ENCODE measurements at places on chromosomes 4 and X.

- peak; percentile 98 for DNase-seq
- peaks cover 6% of the 10 kb centered on the region for H3K36me3 ChIP-seq
- no peaks in the 10 kb centered on the region for H3K27me3 ChIP-seq
- peaks cover 31% of the 10 kb centered on the region for H3K4me1 ChIP-seq
- H3K27ac ChIP-seq: peak overlapping the region; percentile 93
- H3K4me3 ChIP-seq: no peak overlapping the region
Measured at GRCh38 chr4:88738180-88738579, 40.6 kb upstream of the NAP1L5 start.

DNA sequence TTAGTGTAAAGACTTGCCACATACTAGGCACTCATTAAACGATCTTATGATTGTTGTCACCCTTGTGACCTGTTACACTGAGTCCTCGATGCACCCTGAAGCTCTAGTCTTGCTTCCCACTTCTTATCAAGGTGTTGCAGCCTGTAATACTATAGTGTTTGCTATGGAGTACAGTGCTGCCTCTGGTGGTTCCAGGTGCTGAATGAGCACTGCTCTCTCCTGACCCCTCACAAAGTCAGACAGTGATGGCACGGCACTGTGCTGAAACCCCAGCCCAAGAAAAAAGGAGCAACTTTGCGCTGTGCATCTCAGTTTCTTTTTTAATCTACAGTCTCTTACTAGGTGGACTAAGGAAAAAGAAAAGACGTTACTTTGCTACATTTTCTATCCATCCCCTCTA lies 106.3 kb downstream of the GC start:
- no peak overlapping the region for H3K27ac ChIP-seq
- no peak for DNase-seq
- H3K4me1 ChIP-seq: no peaks in the 10 kb centered on the region
- H3K36me3 ChIP-seq: no peaks in the 10 kb centered on the region
- no peak overlapping the region for H3K4me3 ChIP-seq

DNA sequence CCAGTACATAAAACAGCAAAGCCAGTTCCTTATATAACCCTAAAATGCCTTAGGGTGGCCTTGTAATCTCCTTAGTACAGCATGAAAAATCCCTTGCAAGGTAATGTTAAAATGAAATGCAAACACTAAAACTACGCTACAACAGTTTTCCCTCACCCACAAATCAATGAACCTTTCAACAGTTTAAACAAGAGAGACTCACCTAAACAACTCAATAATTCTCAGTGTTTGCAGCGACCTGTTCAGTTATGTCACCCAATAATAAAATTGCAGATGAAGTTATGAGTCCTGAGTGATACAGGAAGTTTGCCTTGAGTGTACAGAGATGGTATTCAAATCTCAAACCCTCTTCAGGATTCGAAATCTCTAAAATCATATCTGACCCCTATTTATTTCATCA lies 25.3 kb downstream of the TSPAN5 start:
- no peaks in the 10 kb centered on the region for H3K4me1 ChIP-seq
- no peak overlapping the region for H3K27ac ChIP-seq
- H3K4me3 ChIP-seq: no peak overlapping the region

- H3K4me3 ChIP-seq: no peak overlapping the region
- H3K27ac ChIP-seq: no peak overlapping the region
- H3K27me3 ChIP-seq: no peaks in the 10 kb centered on the region
- DNase-seq: no peak
- H3K36me3 ChIP-seq: no peaks in the 10 kb centered on the region
Measured at GRCh38 chr4:123481717-123482116, 85.1 kb downstream of the SPRY1 start.

DNA sequence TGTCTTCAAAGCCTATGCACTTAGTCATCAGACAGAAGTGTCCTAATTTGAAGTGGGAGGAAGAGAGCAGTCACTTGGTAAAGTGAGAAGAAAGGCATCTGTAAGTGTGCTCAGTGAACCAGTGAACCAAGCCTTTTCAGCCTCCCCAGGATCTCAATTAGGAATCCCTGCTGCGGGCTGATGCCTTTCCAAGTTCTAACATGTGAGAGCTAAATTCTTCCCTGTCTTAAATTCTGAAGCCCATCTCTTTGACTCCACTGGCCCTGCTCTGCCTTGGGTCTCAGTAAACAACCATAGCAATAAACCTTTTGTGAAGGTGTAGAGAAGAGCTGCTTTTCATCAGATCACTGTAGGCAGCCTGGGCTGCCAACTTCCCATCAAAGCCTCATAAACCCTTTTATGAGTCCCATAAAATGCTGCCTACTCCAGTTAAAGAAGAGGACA lies 701.2 kb upstream of the LCORL start:
- no peaks in the 10 kb centered on the region for H3K4me1 ChIP-seq
- H3K27ac ChIP-seq: no peak overlapping the region
- H3K27me3 ChIP-seq: no peaks in the 10 kb centered on the region
- no peaks in the 10 kb centered on the region for H3K36me3 ChIP-seq

DNA sequence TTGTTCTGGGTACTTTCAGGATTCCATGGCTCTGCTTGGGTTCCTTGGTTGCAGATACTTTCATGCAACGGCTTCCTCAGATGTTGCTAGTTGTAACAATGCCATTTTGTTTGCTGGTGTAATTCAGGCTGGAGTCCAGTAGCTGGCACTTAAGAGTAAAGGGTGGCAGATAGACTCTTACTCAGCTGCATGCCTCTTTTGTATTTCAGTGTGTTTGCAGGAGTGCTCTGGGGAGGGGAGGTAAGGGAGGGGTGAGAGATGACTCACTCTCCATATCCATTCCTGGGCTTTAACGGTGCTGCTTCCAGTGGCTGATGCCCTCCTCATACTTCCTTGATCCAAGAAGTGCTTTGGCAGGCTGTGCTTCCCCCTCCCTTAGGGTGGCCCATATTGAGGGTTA lies 155.2 kb downstream of the ZNF330 start:
- DNase-seq: peak; percentile 48
- no peak overlapping the region for H3K4me3 ChIP-seq
- no peak overlapping the region for H3K27ac ChIP-seq
- no peaks in the 10 kb centered on the region for H3K36me3 ChIP-seq

DNA sequence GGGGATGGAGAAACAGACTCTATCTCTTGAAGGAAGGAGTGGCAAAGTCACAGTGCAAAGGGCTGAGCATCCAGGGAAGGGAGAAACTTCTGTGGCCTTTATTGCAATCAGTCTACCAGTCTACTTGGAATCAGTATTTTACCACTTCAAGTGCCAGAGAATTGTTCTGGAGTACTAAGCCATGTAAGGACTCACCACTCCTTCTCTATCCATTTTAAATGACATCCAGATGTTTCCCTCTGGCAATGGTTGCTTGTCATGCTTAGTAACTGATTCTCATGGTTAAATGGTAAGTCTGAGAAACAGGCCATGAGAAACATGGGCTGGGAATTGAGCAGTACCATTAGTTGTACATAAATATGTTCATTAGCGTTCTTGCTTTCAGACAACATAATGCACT lies 21.1 kb upstream of the SMIM10 start:
- H3K27ac ChIP-seq: no peak overlapping the region
- DNase-seq: no peak
- H3K4me1 ChIP-seq: no peaks in the 10 kb centered on the region

GRCh38 chrX:127404161-127404560 lies 584.6 kb downstream of the PRR32 start:
- no peak for DNase-seq
- no peak overlapping the region for H3K4me3 ChIP-seq
- no peaks in the 10 kb centered on the region for H3K27me3 ChIP-seq
- H3K27ac ChIP-seq: no peak overlapping the region
- H3K36me3 ChIP-seq: no peaks in the 10 kb centered on the region

DNA sequence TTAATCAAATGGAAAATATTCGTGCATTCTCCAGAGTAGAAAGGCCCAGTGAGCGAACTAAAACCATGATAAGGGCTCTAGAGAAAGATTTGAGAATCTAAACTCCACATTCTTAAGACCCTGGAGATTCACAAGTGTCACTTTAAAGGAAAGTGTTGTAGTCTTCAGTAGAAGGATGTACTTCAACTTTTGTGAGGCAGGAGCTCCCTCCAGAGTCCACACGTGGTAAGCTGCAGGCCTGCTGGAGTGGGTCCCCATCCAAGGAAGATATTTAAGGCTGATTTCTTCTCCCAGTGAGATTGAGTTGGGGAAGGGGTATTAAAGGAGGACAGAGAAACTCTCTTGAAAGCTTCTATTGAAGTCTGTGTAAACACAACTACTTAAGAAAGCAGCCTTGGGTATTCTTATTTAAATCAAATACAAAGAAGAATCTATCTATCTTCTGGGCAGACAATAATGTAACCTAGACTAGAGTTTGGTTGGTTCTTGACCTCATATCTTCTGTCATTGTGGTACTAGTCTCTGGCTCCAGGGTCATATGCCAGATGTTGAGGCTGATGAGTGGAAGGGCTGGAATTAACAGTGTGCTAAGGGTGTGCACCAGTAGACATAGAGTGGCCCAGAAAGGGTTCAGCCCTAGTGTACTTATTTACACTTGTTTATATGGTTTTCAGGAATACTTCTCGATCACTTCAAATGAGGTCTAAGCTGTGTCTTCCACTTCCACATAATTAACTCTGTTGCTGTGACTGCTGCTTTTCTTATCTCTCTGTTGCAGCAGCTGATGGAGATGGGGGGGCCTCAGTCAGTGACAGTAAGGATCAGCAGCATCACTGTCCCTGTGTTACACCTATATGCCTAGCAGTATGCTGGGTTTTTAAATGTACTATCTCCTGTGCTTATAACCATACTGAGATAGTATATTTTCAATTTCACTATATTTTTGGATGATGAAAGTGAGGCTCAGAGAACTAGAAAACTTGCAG lies 76.1 kb downstream of the HMGB2 start:
- H3K4me1 ChIP-seq: 0 out of 2 replicates have a peak, but pooled peaks cover 4% of the 10 kb centered on the region
- no peaks in the 10 kb centered on the region for H3K36me3 ChIP-seq
- H3K27me3 ChIP-seq: no peaks in the 10 kb centered on the region

DNA sequence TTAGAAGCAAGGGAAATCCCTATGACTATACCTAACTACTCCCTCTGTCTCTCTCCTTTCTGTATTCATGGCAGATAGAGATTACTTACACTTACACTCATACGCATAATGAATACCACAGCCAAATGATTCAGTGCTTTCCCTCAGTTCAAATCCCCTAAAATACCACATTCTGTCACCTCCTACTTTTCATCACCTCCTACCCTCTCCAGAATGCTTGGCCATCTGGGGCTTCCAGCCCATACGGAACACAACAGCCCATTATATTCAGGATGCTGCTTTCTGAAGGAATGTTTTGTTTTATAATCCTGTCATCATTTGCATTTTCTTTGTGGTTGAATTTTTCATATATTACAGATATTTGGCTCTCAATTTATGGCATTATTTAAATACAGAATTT lies 361.6 kb downstream of the GRIA2 start:
- H3K36me3 ChIP-seq: no peaks in the 10 kb centered on the region
- H3K27ac ChIP-seq: no peak overlapping the region

DNA sequence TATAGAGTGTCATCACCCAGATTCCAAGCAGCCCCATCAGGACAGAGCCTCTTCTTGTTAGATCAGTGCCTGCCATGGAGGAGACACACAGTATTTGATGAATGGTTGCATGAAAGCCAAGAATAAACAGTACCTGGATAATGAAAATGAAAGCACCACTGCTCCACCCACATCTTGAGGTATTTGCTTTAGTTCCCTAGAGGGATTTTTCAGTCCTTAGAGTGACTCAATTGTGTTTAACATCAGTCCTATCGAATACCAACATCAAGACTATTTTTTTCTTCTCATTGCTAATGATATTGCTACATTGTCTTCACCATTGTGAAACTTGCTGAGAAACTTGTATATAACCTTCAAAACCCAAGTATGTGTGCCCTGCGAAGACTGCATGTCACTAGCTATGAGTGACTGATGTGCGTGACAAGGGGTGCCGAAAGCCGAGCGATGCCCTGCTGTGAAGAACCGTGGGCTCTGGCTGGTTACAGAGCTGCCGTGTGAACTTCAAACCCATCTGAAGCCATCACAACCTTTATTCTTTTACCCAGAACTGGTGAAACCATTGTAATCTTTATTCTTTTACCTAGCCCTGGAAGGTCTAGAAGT lies 211.3 kb upstream of the FAT1 start:
- H3K27ac ChIP-seq: no peak overlapping the region
- H3K4me3 ChIP-seq: no peak overlapping the region
- H3K36me3 ChIP-seq: no peaks in the 10 kb centered on the region
- DNase-seq: no peak
- H3K27me3 ChIP-seq: no peaks in the 10 kb centered on the region
- H3K4me1 ChIP-seq: peaks cover 6% of the 10 kb centered on the region

DNA sequence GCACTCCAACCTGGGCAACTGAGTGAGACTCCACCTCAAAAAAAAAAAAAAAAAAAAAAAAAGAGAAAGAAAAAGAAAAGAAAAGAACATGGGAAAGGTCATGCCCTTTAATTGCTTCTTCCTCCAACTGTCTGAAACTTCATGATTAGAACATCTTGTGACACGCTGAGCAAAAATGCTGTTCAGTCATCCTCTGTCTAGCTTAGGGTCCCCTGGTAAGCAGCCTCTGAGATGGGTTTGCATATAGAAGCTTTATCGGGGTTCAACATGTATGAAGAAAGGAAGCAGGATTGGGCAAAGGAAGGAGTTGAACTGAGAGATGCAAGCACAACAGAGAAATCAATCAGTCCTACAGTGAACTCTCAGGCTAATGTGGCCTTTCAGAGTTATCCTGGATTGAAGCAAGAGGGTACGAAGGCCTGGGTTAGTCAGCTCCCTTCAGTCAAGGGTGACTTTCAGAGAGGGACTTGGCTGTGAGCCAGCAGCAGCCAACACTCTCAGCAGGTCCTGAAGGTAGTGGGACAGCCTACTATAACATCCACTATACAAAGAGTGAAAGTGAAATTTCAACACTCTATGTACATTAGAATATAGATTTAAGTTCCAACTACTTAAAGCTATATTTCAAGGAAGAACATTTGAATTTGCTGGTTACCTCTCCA lies 11.4 kb downstream of the MAOB start:
- H3K27me3 ChIP-seq: no peaks in the 10 kb centered on the region
- peak; percentile 0 for DNase-seq
- H3K36me3 ChIP-seq: no peaks in the 10 kb centered on the region
- no peak overlapping the region for H3K4me3 ChIP-seq
- H3K4me1 ChIP-seq: no peaks in the 10 kb centered on the region

- no peaks in the 10 kb centered on the region for H3K36me3 ChIP-seq
- no peak for DNase-seq
- H3K4me1 ChIP-seq: no peaks in the 10 kb centered on the region
- no peak overlapping the region for H3K4me3 ChIP-seq
- H3K27ac ChIP-seq: no peak overlapping the region
- H3K27me3 ChIP-seq: peaks cover 3% of the 10 kb centered on the region
Measured at GRCh38 chr4:2046031-2046961, 12.8 kb upstream of the NAT8L start.

- H3K4me3 ChIP-seq: no peak overlapping the region
- no peaks in the 10 kb centered on the region for H3K36me3 ChIP-seq
- DNase-seq: no peak
Measured at GRCh38 chr4:88975958-88976774, 80.8 kb downstream of the FAM13A start.

DNA sequence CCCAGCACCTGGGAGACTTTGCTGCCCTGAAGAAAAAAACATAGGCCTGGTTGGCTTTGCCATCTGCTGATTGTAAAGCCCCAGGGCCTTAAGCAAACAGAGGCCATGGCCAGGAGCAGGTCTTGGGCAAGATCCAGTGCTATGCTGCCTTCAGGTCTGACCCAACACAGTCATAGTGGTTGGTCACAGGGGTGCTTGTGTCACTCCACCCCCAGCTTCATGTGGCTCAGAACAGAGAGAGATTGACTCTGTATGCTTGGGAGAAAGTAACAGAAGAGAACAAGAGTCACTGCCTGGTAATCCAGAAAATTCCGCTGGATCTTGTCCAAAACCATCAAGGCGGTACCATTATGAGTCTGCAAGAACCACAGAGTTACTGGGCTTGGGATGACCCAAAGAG lies 24.4 kb upstream of the SMARCA5 start:
- no peaks in the 10 kb centered on the region for H3K27me3 ChIP-seq
- no peak overlapping the region for H3K4me3 ChIP-seq
- no peak overlapping the region for H3K27ac ChIP-seq
- no peaks in the 10 kb centered on the region for H3K4me1 ChIP-seq

All from SJCRH30 (cell line).